Umbilical cord (tissue), 2 donors: ENCODE measurements at places on chromosomes 12 and 14.
A peak's percentile ranks its signal among the peaks of the same experiment; 100 is the strongest.

DNA sequence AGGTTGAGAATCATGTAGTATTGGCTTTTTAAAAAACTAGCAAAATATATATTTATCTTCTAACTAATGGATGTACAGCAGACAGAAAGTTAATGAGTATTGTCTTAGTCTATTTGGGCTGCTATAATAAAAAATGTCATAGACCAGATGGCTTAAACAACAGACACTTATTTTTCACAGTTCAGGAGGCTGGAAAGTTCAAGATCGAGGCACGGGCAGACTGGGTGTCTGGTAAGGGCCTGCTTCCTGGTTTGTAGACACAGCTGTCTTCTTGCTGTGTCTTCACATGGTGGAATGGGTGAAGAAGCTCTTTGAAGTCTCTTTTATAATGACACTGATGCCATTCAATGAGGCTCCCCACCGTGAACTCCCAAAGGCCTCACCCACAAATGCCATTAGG is 70.1 kb upstream of the KRR1 start:
- no peak for DNase-seq

DNA sequence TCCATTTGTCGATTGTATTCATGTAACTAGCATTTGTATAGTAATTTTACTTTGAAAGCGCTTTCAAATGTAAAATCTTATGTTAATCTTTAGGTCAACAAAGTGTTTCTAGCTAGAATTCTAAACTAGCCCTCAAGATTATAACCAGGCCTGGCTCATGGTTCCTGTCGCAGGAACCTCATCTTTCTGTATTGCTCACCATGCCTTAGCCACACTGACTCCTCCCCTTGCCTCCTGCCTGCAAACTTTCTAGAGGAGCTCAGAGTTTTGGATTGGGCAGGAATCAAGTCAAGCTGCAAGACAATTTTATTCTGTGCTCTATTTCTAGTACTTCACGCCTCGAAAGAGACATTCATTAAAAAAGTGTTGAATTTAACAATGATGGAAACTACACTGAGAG is 99.8 kb downstream of the TGFB3 start:
- DNase-seq: no peak

- DNase-seq: no peak
Measured at GRCh38 chr14:77869340-77869739, 69.4 kb downstream of the ADCK1 start.

- no peak for DNase-seq
Measured at GRCh38 chr14:60905923-60906322, 75.0 kb downstream of the TRMT5 start.

GRCh38 chr12:47750916-47751470 is 7.7 kb downstream of the RAPGEF3 start:
- DNase-seq: no peak

GRCh38 chr12:3279832-3280231 is 202.7 kb downstream of the TSPAN9 start:
- DNase-seq: no peak

DNA sequence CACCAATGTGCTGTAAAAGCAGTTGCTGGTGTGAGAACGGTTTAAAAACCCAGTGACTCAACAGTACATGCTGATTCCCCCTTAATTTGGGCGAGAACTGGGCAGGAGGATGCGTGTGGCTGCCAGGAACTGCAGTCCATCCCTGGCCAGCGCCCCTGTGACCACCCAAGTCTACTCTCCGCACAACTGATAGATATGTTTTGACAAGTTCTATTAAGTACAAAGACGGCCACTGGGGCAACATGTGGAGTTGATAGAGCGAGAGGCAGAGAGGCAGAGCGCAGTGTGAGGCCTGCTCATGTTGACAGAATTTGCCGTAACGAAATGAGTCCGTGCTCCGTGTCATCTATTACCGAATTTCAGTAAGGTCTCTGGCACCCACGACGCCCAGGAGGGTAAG is 855.0 kb downstream of the BCL11B start:
- no peak for DNase-seq

- DNase-seq: no peak
Measured at GRCh38 chr12:124369827-124370378, 75.0 kb downstream of the RFLNA start.

DNA sequence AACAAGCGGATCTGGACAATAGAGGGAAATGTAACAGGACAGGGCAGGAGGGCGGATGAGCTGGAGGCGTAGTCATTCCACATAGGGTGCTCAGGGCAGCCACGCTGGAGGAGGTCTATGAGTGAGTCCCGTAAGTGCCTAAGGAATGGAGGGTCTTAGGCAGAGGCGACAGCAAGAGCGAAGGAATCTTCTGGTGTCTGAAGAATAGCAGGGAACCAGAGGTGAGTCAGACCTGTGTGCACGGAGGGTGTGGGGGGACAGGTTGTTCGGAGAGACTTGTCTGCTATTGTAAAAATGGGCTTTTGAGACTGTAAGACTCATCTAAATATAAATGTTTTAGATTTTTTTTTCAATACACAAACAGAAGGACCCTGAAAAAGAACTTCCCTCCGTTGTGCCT is 70.6 kb downstream of the SETD3 start:
- DNase-seq: no peak

DNA sequence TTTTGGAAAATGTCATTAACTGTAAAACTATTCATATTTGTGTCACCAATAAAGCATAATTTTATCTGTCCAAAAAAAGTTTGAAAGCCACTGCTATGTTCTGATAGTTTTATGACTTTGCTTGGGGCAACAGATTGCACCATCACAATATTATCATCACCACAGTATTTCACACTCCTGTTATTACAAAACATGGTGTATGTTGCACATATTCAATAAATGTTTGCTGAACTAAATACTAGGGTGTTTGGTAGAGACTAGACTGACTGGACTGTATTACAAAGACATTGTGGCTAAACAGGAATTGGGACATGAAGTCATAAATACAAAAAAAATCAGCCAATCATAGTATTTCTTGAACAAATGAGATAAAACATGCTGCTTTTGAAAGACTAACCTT is 55.1 kb downstream of the PAWR start:
- DNase-seq: no peak

GRCh38 chr12:127888943-127889719 is 377.8 kb upstream of the TMEM132C start:
- peak; percentile 59 for DNase-seq

GRCh38 chr14:103267226-103267910 is 66.7 kb upstream of the EIF5 start:
- no peak for DNase-seq

GRCh38 chr12:72230589-72230988 is 41.6 kb upstream of the TRHDE start:
- DNase-seq: peak; percentile 94

DNA sequence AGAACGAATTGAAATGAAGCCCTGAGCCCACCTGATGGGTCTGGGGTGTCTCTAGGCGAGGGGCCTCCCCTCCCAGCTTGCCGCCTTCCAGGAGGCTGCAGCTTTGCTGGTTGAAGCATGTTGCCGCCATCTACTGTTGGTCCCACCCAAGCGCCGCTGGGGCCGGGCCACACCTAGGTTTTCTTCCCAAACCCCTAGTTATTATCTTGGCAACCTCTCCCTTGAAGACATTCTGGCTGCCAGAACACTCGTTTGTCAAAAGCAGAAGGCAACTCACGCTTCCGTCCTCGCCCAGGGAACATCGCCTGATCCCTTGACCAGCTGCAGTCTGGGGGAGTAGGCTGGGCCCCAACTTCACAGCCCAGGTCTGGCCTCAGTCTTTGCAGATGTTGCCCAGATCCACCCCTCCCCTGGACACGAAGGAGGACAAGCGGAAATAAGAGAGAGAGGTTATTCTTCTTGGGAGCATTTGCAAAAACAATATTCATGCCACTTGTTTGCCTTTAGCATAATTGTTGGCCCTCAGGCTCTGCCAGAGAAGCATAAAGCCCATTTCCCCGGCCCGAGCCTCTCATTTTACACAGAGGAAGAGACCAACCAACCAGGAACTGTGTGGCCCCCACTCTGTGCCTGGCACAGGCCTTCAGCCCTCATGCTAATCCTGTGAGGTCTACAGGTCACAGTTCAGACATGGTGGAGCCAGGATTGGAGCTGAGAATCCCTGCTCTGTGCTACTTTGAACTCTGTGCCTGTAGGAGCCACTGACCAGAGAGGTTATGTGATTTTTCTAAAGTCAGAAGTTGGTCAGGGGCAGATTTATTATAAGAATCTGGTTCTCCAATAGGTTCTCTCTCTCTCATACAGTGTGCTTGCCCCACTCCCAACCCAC is 6.8 kb downstream of the EMP1 start:
- DNase-seq: no peak

DNA sequence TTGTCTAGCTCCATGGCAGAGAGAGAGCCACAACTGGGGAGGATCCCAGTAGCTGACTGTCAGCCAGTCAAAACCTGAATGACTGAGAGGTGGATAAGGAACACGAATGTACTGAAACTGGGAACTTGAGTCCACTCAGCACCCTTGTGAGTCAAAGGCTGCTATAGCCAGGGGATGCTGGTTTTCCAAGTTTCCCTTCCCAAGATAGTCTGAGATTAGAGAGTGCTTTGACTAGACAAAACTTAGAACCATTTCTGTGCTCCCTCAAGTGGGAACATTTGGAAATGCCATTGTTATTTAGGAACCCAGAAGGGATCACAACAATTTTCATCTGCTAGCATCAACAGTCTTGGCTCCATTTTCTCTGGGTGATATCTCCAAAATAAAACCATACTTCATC is 4.0 kb downstream of the PRKAG1 start:
- DNase-seq: peak; percentile 30

GRCh38 chr12:118884226-118884625 is 97.1 kb upstream of the SRRM4 start:
- no peak for DNase-seq

- DNase-seq: no peak
Measured at GRCh38 chr14:93019970-93020369, 95.8 kb downstream of the ITPK1 start.

GRCh38 chr14:71610149-71610548 is 322.1 kb upstream of the RGS6 start:
- no peak for DNase-seq

GRCh38 chr14:60350366-60350720 is 101.3 kb downstream of the PPM1A start:
- peak; percentile 42 for DNase-seq

- peak; percentile 70 for DNase-seq
Measured at GRCh38 chr12:27975222-27976136, 2.9 kb upstream of the PTHLH start.

DNA sequence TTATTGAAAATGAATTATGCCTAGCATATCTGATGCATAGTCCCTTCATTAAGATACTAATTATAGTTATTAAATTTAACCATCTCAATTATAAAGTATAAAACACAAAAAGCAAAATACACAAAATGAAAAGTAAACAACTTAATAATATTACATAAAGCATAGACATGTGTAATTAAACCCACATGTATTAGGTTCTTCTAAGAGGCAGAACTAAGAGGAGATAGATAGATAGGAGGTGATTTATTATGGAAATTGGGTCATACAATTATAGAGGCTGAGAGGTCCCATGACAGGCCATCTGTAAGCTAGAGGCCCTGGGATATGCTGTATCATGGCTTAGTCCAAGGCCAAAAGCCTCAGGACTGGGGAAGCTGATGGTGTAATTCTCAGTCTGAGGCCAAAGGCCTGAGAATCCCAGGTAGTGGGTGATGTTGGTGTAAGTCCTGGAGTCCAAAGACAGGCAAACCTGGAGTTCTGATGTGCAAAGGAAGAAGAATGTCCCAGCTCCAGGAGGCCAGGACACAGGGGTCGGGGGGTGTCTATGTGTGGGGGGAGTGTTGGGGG is 953.3 kb downstream of the TRHDE start:
- no peak for DNase-seq

- peak; percentile 76 for DNase-seq
Measured at GRCh38 chr12:47835831-47836155, 16.1 kb upstream of the HDAC7 start.

GRCh38 chr14:75917946-75918335 is 63.9 kb downstream of the TGFB3 start:
- no peak for DNase-seq

DNA sequence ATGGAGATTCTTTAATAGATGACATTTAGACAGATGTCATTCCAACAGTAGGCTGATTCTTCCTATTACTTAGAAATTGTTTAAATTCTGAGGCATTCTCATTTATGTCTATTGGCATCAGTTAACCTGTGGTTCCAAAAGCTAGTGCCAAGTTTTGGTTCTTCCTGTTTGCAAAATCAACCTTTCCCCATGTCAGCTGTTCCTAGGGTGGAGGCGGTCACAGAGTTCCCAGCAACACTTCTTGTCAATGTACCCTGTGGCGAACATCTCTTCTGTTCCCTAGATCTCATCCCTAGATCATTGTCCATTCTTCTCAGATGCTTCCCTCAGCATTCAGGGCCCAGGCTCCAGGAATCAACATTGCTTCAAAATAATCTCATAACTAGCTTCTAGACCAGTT is 140.9 kb downstream of the PHLDA1 start:
- DNase-seq: no peak

GRCh38 chr12:59142183-59142790 is 222.0 kb upstream of the LRIG3 start:
- peak; percentile 51 for DNase-seq

DNA sequence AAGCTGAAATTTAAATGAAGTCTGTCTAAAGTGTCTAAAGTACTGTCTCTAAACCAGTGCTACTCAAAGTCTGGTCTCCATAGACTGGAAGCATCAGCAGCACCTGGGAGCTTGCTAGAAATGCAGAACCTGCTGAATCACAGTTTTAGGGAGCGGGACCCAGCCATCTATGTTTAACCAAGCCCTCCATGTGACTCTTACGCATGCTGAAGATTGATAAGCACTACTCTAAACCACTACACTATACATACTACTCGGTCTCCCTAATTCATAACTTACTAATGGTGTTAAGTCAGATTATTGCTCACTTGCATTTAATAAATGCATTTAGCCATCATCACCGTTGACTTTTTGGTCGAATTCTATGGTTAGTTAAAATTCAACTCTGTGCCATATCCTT is 88.8 kb downstream of the SLC25A21 start:
- DNase-seq: no peak

- DNase-seq: no peak
Measured at GRCh38 chr12:82461393-82461792, 103.1 kb downstream of the METTL25 start.

GRCh38 chr12:94242901-94243300 is 94.5 kb downstream of the PLXNC1 start:
- DNase-seq: no peak

GRCh38 chr12:125954362-125954761 is 889.1 kb downstream of the AACS start:
- DNase-seq: no peak

GRCh38 chr14:71688576-71688975 is 243.7 kb upstream of the RGS6 start:
- DNase-seq: peak; percentile 25

GRCh38 chr12:643475-644302 is 19.6 kb downstream of the NINJ2 start:
- no peak for DNase-seq
